ENCODE measurements at places on chromosomes 2 and 18.

DNA sequence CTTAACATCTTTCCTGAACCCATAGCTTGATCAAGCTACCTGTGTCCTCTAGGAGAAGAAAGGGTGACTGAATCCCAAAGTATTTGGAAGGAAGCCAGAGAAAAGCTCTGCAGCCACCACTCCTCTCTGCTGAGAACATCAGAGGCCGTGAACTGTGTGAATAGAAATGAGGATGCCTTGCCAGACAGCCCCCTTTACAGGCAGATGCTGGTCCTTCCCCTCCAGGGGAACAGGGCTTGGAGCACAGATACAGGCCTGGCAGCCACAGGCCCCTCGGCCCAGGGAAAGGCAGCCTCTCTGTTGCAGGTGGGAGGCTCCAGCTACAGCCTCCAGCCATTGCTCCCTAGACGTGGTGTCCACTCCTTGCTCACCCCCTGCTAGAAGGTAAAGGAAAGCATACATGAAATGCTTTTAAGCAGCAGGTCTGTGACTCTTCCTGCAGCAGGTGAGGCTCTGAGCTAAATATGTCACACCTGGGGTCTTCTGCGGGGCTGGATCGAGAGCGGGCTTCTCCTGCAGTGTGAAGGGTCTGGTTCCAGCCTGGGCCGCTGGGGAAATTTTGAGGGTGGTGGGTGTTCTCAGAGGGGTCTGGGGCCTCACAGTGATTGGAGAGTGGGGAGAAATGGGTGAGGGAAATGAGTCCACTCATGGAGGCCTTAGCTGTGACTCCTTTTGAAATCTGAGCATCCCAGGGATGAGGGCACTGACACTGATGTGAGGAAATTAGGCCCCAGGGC lies 234.0 kb downstream of the KLHL29 start:
- no peak for DNase-seq

GRCh38 chr2:96397756-96398530 lies 62.4 kb downstream of the NCAPH start:
- no peak for DNase-seq

- no peak for DNase-seq
Observed at GRCh38 chr2:195009202-195009601, 647.8 kb upstream of the SLC39A10 start.

GRCh38 chr18:74819433-74820059 lies 221.9 kb downstream of the ZNF407 start:
- DNase-seq: peak; percentile 5

GRCh38 chr18:72867746-72868584 lies at the start of gene NETO1:
NETO1 (minus strand) TSS chr18:72867987; CDS start chr18:72867291, 696 bp downstream.
- peak; percentile 44 for DNase-seq

DNA sequence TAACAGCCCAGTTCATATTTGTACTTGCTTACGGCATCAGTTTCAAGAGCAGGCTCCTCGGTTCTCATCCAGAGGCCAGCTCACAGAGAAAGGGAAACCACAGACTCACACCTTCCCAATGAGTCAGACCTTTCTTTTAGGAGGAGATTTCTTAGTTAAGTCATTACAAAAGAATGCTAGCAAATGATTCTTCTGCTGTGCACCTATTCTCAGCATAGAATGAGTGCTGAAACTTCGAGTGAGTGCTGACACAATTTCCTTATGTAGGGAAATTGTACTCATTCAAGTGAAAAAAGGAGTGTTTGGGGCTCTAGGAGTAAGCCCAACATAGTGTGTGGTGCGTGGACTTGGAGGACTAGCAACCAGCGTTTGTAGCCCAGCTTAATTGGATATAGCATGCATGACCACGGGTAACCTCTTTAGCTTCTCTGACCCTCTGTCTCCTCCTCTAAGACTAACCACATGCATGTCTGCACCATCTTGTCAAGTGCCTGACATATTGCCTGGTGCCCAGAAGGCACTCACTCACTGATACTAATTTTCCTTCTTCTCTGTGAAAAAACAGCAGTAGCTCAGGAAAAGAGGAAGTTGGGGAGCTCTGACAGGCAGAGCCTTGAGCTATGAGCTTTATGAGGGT lies 87.0 kb downstream of the ALPK2 start:
- DNase-seq: no peak

DNA sequence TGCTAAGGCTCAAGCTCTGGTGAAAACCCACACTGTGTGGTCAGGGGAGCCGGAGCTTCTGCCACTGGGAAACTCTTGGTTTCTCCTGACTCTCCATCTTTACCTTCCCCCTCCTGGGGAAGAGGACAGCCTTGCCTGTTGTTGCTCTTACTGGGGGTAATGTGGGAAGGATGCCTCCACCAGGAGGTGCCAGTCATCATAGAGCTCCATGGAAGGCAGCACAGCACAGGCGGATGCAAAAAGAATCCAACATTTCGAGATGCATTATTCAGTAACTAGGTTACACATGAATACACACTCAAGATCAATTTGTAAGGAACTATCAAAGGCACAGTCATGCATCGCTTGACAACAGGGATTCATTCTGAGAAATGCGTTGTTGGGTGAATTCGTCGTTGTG lies 322.6 kb downstream of the AFF3 start:
- DNase-seq: no peak

- DNase-seq: peak; percentile 76
Observed at GRCh38 chr18:32714571-32715148, 58.2 kb downstream of the KLHL14 start.

DNA sequence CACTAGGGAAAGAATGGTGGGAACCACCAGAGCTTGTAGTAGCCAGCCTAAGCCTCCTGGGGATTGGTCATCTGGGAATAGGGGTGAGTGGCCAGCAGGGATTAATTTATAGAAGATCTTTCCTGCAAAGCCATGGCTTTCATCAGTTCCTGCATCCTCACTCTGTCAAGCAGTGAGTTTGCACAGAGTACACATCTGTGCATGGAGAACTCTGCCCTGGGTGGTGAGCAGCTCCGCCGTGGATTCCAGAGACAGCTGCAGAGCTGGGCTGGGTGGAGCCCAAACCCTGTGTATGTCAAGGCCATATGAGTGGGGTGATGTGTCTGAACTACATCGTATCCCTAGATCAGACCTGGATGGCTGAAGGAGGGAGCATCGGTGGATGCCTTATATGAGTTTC lies 182.2 kb downstream of the GLI2 start:
- no peak for DNase-seq
